ENCODE measurements at places on chromosomes 11 and 22.

DNA sequence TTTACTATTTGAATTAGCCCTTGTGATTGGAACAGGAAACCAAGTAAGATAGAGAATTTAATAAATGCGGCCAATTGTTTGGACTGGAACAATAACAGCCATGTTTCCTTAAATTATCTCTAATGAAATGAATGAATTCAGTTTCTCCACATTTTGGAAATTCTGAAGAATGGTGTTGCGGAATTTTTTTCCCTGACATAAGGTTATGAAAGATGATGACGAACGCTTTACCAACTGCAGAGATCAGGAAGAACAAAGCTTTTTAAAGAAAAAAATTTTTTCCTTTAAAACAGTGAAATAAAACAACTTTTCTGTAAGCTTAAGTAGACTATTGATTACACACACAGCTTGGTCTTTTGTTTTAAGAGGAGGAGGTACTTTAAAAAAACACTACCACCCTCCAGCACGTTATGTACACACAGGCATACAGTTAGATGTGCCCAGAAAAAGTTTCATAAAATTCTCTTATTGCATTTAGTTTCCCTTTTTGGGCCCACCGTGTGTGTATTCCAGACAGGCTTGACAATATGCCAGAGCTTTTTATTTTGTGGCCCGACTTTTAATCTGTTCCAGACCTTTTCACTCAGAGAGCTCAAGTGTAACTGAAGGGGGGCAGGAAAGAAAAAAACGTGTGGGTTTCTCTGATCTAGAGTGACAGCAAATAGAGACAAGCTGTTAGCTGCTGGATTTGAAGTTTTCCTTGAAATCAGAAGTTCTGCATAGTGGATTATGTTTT, 77.3 kb downstream of the YAP1 start:
- no peak for DNase-seq

DNA sequence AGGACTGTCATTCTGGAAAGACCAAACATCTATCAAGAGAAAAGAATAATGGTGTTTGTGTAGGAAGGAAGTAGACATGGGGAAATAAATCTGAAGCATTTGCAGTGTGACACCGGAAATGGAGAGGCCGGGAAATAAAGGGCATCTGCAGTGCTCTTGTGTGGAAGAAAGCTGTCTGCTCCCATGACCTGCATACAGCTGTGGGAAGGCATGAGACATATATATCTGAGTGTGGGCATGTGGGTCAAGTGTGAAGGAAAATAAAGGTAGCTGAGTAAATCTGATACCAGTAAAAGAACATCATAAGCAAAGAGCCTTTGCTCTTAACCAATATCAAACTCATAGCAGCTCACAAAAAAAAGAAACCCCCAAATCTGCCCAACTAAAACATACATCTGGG, 72.1 kb upstream of the OR5AK2 start:
- DNase-seq = no peak

GRCh38 chr22:42844756-42845155, 12.3 kb downstream of the ARFGAP3 start:
- DNase-seq = no peak

DNA sequence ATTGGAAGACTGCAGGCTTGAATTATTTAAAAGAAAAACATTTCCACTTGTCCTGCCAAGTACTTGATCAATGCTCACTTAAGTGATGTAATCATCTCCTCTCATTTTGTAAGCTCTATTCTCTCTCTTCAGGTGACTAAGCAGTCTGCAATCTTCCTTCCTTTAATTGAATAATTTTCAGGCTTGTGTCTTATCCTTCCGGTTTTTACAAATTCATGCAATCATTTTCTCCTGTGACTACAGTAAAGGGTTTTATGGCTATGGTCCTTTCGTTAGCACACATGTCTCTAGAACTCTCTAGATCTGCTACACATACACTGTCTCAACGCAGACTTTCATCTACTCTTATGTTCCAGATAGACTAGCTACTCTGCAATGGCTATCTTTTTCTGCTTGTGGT, 12.6 kb upstream of the UPB1 start:
- no peak for DNase-seq

GRCh38 chr11:126640186-126640585, 284.7 kb downstream of the ST3GAL4 start:
- no peak for DNase-seq

DNA sequence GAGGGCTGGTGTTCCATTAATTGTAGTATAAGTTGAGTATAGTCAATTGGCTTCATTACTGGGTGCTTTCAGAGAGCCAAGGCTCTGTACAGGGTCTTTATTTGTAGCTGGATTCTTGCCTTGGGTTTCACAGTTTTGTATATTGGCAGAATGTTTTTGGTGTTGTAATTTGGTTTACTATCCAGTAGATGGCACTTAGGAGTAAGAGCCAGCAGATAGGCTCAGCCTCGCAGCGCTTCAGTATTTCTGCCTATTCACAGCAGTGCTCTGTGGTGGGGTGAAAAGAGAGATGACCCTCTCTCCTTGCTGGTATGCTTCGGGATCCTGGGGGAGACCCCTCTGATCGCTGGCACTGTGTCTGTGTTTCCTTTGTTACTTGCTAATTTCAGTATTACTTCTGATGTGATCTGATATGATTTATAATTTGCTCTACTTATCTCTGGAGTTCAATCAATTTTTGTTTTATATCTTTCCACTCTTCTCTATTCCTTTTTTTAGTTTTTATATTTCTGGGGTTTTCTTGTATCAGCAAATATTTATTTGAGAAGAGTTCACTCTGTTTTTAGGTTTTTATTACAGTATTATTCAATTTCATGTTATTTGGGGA, 52.2 kb downstream of the ANO5 start:
- DNase-seq = peak; percentile 24

DNA sequence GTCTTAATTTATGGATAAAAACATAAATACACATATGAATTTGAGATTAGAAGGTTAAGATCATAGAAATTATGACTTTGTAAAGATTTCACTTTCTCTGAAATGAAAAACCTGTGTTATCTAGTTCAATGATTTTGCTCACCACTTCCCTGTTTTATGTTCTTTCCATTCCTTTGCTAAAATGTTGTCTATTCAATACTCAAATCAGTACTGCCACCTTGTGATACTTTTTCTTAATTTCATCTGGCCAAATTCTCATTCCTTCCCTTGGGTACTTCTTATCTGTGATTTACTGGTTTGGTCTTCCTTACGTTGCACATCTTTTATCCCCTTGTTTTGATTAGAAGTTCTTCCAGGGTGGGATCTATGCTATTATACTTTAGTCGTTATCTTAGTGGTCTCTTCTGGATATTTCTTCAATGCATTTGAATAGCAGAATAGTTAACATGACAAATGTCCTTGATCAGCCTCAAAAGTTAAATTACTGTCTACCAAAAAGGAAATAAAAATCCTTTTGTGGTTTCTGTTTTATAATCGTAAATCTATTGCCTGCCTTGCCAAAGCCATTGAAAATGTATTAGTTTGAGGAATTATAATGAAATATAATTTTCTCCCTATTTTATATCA, 197.0 kb downstream of the PGR start:
- DNase-seq = no peak

GRCh38 chr11:31607914-31608313, 98.3 kb downstream of the ELP4 start:
- DNase-seq = no peak

GRCh38 chr22:42937164-42937843, 77.6 kb downstream of the PACSIN2 start:
- peak; percentile 38 for DNase-seq

GRCh38 chr22:25166266-25167040, 33.2 kb upstream of the CRYBB3 start:
- DNase-seq = no peak

DNA sequence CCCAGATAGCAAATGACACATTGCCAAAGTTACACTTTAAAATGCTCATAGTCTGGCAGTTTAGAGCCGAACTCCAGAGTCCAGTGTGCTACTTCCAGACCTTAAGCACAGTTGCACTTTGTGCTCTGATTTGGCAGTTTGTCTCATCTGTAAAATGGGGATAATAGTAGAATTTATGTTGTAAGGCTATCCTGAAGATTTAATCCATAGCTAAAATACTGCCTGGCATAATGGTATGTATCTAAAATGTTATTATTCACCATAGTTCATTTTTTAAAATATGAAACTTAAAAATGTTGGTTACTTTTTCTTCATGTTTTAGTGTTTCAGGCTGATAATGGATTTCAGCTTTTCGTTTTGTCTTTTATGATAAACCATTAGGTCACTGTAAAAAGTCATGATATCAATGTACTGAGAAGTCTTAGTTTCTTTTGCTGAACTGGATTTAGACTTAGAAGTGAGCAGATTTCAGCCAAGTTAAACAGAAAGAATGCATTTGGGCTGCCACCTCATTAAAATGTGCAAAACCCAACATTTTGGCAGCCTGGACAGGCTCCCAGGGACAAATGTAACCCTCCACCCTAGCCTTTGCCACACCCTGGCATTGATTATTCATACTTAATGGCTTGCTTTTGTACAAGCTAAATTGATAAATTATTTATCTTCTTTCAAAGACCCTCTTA, 933 bp downstream of the OLFML1 start:
- no peak for DNase-seq

GRCh38 chr22:37419969-37420685, 7.2 kb downstream of the ELFN2 start:
- peak; percentile 59 for DNase-seq

DNA sequence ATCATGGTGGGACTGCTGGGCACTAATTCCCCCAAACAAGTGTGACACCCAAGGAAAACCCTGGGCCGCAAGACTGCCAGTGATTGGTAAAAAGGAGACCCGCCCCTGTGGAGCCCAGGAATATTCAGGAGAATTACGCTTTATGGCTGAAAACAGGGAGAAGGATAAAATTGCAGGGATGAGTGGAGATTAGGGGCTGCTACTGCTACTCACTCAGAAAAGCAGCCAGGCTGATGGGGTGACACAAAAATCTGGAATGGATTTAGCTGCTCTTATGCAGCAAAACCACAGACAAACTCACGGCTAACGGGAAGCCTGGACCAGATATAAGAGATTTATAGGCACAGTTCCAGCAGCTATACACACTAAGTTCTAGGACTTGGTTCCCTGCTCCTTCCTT, 4.4 kb upstream of the FBXO3 start:
- DNase-seq = no peak

- DNase-seq = no peak
Measured at GRCh38 chr11:128555606-128556005, 31.8 kb downstream of the ETS1 start.

DNA sequence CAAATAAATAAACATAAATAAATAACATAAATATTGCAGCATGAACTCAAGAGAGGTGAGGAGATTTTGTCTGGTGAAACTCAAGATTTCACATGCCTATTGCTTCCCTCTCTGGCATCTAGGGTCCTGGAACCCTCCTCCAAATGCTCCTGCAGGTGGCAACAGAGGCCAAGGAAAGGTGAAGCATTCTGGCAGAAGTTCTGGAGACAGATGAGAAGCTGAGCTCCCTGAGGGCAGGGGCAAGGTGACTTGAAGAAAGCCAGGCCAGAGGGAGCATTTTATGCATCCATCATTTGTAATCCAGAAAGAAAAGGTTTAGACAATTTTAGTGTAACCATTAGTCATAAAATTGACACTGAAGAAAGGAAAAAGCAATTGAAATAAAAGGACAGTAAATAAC, 64.9 kb downstream of the ENDOD1 start:
- peak; percentile 78 for DNase-seq

GRCh38 chr11:71568704-71569349, 3.5 kb downstream of the KRTAP5-10 start:
- no peak for DNase-seq

DNA sequence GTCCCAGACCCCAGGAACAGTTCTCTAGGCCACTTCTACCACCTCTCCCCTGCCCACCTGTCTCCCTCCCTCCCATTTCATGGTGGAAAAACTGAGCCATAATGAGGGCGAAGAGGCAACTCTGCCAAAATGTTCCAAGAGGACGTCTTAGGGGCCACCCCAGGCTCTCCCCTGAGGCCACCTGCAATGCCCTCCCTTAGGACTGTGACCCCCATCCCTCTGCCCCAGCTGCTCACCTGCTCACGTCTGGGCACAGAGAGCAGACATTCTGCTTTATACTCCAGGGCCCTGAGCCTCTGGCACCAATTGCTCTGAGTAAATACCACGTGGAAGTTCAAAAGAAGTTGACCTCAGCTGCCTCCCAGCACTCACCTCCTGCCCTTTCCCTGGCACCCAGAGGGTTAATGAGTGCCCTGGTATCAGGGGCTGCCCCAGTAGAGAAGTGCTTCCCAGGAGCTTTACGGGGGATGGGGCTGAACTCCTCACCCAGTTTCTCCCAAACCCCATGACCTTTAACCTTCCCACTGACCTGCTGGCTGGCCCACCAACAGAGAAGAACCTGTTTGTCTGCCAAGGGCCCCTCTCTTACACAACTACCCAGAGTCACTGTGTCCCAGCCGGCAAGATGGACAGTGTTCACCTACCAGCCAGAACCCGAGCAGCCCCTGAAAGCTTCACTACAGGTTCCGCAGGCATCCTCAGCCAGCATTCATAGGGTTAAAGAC, 627 bp upstream of the APOA5 start:
- DNase-seq = no peak

DNA sequence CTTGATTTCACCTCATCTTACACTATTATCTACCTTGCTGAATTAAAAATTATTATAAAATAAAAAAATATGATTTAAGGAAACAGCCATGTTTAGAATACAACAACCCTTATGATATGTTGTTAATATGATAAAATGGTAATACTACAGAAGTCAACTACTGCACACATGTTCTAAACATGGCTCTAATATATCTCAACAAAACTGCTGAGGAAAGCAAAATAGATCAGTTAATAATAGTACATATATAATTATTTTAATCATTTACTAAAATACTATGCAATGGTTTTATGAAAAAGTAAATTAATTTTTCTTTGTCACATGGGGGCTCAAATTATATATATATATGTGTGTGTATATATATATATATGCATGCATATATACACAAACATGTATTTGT, 57.7 kb downstream of the EIF3M start:
- no peak for DNase-seq

DNA sequence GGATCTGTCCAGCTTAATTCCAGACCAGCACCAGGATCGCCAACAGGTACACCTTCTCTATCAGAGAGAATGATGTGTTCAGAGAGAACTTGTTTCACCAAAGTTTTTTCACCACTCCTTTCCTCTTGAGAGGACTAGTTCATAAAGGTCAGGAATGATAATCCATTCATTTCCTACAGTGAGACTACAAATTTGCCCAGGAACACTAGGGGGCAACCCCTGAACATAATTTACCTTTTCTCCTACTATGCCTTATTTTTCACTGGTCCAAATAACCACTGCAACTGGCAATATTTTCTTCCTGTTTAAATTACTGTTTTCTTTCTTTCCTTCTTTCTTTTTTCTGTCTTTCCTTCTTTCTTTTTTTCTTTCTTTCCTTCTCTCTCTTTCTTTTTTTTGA, 22.5 kb downstream of the CAVIN3 start:
- no peak for DNase-seq

DNA sequence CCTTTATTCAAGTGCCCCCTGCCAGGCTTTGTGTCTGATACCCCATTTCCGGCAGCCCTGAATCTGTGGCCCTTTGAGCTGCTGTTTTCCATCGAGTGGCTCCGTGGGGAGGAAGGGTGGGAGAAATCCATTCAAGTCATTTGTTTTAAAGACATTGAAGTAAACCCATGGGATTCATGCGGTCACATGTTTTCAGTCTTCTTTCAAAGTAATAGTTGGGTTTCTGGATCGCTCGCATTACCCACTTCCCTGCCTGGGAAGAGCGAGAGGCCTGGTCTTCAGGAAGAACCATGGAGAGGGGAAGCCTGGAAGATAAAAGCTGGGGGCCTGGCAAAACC, 14.4 kb downstream of the DAGLA start:
- no peak for DNase-seq

- DNase-seq = no peak
Measured at GRCh38 chr11:1696608-1697570, at the start of gene KRTAP5-6. KRTAP5-6 (plus strand) TSS chr11:1697195; CDS start chr11:1697246, 51 bp downstream.

- DNase-seq = no peak
Measured at GRCh38 chr11:37657645-37658044, 1059.6 kb upstream of the RAG2 start.

All from activated CD8-positive, alpha-beta T cell treated with anti-CD3 and anti-CD28 coated beads, Interleukin-2, amount 10 ng/mL, durations not matched to agents 7 days and 5 days (primary cell).